Cardiac muscle cell (in vitro differentiated cells and primary cell): ENCODE measurements at places on chromosomes 4 and X.

DNA sequence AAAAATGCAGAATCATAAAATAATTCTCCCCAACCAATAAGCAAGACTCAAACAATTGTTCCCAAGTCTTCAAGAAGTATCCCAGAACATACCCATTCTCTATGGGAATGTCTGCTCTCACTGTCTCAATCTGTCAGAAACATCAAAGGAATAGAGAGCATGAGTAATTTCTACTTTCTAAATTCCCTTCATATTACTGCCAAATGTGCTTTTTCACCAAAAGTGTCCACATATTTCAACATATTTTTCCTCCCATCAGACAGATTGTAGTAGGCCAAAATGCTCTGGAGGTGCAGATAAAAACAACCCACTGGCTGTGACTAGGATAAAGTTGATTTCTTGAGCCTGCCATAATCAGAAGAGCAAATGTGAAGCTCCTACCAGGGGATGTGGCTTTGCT, 692.0 kb upstream of the FAM241A start:
- peak; percentile 34 for DNase-seq

DNA sequence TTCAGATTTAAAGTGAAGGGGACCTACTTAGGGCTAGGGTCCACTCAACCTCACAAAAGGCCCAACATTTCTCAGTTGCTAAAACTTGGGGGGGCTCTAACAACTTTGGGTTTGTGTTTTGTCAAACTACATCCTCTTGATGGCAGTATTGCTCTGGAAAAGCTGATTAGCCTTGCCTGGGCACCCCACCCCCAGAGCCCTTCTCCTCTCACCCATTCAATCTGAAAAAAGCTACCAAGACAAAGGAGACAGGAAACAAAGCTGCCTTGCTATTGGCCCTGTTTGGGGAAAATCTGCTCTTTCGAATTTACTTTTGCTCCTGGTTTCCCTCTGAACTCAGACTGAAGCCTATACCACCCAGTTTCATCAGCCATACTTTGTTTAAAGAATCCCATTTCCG, 195.2 kb upstream of the STK26 start:
- DNase-seq, result peak; percentile 63

- no peak for DNase-seq
Observed at GRCh38 chr4:57231781-57232180, 121.6 kb upstream of the IGFBP7 start.

DNA sequence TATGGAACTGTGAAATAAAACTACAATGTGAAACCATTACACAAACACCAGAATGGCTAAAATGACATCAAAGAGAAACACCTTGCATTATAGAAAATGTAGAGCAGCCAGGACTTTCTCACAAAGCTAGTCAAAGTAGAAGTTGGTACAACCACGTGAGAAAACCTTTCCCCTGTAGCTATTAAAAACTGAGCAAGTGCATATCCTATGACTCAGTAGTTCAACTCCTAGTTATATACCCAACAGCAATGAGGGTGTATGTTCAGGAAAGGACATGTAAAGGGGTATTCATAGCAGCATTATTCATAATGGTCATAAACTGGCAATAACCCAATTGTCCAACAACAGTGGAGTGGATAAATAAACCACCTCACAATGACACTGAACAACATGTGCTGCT, 177.5 kb upstream of the NUDT10 start:
- no peak for DNase-seq

GRCh38 chr4:118845552-118846050, 9.7 kb upstream of the SEC24D start:
- DNase-seq, result no peak

GRCh38 chrX:42978655-42979379, 200.9 kb upstream of the PPP1R2C start:
- DNase-seq, result no peak

GRCh38 chr4:103171006-103171405, 27.1 kb downstream of the CENPE start:
- no peak for DNase-seq

GRCh38 chrX:38004046-38004445, 2.3 kb upstream of the SYTL5 start:
- DNase-seq, result no peak

GRCh38 chr4:175087145-175087544, 169.0 kb downstream of the ADAM29 start:
- no peak for DNase-seq

DNA sequence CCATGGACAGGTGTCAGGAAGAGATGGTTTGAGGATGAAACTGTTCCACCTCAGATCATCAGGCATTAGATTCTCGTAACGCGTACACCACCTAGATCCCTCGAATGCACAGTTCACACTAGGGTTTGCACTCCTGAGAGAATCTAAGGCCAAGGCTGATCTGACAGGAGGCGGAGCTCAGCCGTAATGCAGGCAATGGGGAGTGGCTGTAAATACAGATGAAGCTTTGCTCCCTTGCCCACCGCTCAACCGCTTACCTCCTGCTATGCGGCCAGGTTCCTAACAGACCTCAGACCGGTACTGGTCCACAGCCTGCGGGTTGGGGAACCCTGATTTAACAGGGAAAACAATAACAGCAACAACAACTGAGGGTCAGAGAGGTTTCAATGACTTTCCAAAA, 2.0 kb upstream of the TEC start:
- DNase-seq, result no peak

DNA sequence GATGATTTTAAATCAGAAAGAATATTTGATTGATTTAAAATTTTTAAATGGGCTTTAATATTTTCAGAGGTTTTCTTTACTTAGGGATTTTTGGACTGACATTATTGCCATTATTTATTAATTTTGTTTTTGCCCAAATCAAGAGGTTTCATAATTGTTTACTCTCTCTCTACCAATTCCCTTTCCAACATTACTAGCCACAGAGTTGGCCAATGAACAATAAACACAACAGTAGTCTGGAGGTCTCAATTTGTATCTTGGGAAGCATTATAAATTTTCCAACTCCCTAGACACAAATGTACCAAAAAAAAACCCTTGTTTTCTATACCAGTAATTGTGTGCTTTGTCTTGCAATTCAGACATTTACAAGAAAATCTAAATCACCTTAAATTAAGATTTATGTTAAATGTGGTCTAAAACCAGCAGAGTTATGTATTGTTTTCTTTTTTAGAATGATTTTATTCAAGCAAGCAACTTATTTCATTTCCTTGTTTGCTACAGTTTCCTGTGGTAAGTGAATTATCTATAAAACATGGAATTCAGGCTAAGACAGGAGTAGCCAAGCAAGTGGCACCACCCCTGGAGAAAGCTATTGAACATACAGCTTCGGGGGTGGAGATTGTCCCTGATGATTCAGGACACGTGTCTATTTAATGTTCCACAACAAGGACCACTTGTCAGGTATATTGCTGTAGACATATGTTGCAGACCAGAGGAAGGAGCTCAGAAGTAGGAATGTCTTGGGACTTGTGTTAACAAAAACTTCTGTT, 622 bp downstream of the KLKB1 start:
- DNase-seq, result peak; percentile 11

GRCh38 chrX:53605004-53605403, 81.5 kb downstream of the HUWE1 start:
- DNase-seq, result peak; percentile 18

DNA sequence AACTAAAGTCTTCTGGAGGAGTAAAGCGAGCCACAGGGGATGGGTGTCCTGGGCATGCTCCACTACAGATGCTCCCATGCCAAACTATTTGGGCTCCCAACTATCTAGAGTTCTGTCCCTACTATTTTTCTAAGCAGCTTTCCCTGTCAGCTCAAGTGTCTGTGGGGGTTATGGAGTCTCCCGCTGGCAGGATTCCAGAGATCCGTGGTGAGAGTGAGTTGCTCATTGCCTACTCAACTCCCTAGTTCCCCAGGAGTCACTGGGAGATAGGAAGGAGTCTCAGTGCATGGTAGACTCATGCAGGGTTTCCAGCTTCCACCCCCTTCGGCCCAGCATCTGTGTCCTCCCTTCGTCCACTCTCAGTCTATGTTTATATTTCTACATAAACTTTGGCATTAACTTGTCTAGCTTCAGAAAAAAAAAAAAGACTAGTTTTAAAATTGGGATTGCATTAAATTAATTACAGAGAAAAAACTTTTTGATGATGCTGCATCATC, 55.1 kb upstream of the INPP4B start:
- DNase-seq, result peak; percentile 5

GRCh38 chr4:69708211-69708610, 52.2 kb downstream of the SULT1B1 start:
- DNase-seq, result peak; percentile 41

DNA sequence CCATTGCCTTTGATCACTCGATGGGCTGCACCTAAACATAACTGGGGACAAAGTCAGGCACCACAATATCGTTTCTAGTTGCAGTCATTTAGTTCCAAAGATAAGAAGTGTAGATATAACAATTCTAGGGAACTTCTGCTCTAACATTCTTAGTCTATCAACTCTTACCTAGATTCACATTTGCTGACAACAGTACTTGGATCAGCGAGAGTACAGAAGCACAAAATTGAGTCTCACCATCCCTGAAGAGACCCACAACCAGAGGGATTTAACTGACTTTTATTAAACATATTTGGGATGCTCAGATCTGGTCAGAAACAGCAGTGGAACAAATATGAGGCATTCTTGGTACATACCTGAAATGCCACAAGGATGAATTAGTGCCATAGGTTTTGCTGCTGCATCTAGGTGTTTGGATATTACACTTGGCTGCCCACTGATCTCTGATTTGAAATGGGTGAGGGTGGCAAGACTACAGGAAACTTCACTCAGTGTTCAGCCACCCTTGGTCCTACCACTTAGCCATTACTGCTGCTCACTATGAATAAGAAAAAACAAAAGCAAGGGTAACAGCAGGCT, 28.9 kb upstream of the HUWE1 start:
- no peak for DNase-seq

- peak; percentile 50 for DNase-seq
Observed at GRCh38 chr4:141912831-141913230, 276.4 kb downstream of the IL15 start.

DNA sequence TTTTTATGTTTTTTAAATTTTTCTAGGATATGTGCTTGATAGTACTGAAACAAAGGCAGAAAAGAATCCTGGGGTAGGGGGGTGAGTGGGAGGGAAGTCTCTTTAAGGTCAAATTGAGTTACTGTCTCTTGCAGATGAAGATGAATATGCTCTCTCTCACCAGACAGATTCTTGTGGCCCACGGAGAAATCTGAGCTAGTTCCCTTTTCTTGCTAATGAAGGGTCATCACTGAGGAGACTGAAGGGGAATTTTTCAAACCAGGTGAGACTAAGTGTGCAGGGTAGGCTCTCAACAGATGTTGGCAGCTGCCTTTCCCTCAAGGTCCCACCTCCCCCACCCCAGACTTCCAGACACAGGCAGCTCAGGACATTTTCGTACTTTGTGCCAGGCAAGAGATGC, 21.5 kb downstream of the FAM9C start:
- DNase-seq, result no peak

DNA sequence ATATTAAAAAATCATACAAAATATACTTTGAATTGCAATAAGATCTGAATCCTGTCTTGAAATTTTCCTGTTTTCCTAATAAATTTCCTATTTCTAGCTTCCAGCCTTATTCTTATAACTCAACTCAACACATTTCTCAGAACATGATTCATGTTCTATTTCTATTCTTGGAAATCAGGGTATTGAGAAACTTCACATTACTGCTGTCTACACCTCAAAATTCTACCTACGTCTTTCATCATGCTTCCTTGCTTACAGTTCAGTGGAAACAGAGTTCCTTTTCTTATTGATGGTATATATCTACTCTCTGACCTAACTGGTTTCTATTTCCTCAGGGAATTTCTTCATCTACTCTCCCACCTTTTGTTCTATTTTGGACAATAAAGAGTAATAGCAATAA, 2139.0 kb downstream of the ARAP2 start:
- no peak for DNase-seq

DNA sequence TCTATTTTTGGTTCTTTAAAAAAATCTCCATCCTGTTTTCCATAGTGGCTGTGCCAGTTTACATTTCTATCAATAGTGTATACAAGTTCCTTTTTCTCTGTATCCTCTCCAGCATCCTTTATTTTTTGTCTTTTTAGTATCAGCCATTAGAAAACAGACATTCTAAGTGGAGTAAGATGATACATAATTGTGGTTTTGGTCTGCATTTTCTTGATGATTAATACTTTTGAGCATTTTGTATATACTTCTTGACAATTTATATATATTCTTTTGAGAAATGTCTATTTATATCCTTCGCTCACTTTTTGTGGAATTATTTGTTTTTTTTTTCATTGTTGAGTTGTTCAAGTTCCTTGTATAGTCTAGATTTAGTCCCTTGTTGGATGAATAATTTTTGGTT, 382.2 kb upstream of the SPOCK3 start:
- DNase-seq, result no peak

DNA sequence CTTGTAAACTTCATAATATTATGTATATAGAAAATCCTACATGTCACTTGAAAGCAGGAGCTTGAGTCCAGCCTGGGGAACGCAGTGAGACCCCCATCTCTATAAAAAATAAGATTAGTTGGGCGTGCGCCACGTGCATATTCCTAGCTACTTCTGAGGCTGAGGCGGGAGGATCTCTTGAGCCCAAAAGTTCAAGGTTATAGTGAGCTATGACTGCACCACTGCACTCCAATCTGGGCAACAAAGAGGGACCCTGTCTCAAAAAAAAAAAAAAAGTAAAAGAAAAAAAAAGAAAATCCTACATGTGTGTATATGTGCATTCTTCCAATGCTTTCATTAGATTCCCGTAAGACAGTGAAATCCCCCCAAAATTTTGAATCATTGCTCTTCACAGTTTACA, 1.7 kb downstream of the SEC31A start:
- no peak for DNase-seq

DNA sequence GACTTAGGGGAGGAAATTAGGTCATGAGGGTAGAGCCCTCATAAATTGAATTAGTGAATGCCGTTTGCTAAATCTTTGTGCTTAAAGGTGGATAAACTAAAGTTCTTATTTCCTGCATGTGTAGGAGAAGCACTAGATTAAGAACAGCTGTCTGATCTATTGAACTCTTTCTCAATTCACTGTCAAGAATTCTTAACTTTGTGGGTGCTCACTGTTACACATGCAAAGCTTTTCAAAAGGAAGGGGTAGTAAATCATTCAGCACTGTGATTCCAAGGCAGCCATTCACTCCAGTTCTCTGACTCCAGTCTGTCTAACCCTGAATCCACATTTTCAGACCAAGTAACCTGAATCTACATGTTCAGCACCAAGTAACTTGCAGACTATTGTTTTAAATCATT, 1520.1 kb downstream of the PCDH18 start:
- no peak for DNase-seq

DNA sequence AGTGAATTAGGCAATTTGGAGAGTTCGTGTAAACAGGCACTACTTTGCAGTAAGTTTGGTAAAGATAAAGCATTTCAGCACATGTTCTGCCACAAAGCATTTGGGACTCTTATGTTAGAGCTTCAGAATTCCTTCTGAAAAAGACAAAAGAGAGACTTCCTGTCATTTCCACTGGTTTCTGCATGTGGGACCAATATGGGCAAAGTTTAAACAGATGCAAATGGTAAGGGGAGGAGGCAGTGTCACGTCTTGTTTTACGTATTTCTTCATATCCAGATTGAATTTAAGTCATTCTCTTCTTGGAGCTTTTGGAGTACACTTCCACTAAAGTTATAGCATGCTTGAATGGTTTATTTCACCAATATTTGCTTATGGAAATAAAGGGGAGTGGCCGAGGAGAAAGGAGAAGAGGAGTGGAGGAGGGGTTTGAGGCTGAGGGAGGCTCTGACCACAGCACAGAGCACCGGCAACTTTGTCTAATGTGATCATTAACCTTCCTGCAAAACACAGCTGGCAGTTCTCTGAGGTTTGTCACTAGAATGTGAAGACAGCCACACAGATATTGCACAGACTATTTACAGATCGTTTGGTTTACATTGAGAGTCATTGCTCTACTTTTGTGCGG, at the start of gene APELA:
APELA (plus strand) TSS at position 479 of the 625 bp plus-strand sequence. CDS start 154 bp downstream, outside the sequence.
- no peak for DNase-seq

GRCh38 chr4:30295652-30296051, 424.5 kb upstream of the PCDH7 start:
- no peak for DNase-seq
